ENCODE measurements at places on chromosomes 2 and 18.

DNA sequence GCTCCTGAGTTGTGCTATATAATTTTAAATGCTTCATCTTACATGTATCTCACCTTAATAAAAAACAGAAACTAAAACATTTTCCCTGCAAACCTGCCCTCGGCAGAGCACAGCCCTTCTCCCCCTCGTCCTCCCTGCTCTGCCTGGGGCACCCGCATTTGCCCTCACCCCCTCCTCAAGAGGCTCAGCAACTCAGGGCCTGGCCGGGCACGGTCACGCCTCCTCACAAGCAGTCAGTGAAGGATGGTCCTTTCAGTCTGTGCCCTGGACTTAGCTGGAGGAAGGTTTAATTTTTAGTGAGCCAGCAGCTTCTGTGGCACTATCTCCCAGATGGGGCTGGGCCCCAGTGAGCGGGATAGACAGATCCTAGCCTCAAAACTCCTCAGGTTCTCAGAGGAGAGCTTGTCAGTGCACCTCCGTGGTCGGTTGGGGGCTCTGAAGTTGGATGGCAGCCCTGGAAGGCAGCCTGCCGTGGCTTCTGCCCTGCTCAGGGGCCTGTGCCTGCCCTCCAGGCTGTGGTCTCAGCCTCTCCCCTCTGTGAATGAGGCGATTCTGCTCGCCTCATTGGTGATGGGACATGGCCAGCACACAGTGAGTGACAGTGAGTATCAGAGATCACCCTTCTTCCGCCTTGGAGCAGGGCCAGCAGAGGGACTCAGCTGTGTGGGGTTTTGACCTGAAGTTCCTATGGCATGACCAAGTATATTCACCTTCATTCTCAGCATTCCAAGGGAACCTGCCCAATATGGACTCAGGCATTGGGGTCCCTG, 56.3 kb upstream of the AFF3 start:
- no peak for DNase-seq

DNA sequence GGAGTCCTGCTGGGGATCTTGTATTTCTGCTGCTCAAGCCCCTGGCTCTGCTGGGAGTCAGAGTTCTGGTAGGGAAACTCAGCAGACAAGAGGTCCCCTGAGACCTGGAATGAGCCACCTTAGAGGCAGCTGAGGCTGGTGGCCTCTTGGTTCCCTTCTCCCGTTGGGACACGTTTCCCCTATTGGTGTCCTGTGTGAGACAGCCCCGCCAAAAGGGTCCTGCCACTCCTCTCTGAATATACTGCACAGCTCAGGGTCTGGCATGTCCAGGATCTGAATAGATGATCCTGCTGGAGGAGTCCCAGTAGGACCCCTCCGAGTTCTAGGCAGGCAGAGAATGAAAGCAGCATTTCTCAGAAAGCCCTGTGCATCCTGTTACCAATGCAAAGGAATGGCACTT, 2.0 kb upstream of the RALB start:
- DNase-seq: no peak

DNA sequence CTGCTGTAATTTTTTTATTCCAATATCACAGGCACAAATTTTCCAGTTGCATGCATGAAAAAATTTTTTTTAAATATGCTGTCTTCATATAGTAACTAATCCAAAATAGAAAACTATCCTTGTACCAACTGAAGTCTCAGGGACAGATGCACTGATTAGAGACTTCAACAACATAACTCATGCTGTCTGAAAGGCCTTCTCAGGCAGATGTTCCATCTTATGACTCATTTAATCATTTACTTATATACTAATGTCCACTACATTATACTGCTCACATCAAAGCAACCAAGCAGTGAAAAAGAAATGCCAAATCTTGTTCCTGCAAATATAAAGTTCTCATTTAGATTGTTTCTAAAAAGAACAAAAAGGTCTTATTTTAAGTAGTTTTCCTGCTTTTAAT, 53.1 kb downstream of the OLA1 start:
- no peak for DNase-seq

- no peak for DNase-seq
Observed at GRCh38 chr2:6854416-6854815, 11.3 kb downstream of the CMPK2 start.

DNA sequence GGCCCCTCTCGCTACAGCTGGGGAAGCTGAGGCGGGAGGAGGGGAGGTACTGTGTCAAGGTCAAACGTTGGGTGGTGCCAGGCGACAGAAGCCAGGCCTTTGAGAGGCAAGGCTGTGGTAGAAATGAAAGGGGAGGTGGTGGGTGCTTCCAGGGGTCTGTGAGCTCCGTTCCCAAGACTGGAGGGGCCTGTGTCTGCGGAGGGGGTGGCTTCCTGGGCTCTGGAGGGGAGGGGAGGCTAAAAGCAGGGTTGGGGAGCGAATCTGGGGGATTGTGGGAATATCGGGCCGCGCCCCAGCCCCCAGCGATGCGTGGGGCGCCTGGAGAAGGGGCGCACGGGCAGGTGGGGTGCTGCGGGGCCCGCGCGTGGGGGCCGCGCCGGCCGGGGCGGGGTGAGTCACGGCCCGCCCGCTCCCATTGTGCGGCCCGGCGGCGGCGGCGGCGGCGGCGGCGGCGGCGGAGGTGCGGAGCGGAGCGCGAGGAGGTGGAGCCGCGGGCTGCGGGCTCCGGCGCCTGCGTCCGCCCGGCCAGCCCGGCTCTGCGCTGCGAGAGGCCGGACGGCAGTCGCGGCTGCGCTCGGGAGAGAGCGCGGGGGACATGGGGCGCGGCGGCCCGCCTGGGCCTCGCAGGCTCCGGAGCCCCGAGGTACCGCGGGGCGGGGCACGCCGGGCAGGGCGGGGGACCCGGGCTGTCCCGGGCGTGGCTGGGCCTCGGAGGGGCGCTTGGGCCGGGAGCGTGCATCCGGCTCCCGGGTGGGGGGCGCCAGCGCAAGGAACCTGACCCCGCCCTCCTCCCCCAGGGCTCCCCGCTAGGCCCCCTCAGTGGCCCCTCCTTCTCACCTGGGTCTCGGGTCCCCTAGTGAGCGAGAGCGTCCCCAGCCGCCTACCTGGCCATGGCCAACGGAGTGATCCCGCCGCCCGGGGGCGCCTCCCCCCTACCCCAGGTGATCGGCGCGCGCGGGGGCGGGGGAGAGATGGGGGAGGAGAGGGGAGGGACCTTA, at the start of gene SLC4A3:
SLC4A3 (plus strand) TSS at position 528 of the 998 bp plus-strand sequence; CDS start at position 891, 363 bp downstream.
- DNase-seq: no peak

GRCh38 chr2:173496746-173497145, 142.1 kb downstream of the CDCA7 start:
- peak; percentile 32 for DNase-seq

GRCh38 chr2:127884436-127884835, 1.3 kb downstream of the AMMECR1L start:
- peak; percentile 11 for DNase-seq

DNA sequence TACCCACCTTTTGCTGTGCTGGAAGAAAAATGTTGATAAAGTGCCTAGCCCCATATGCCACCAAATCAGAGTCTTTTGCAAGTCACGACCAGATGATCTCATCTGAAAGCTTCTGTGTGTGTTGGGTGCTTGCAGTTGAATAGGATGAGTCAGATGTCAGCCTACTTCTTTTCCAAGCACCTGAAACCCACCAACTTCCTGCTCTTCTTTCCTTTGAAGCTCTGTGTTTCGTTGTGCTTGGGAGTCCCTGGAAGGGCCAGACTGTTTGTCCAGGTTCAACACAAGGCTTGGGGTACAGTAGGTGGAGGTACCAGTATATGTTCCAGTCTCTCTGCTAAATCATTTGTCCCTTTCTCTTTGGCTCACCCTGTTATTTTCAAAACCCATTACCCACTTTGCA, 36.8 kb upstream of the LCLAT1 start:
- DNase-seq: no peak

DNA sequence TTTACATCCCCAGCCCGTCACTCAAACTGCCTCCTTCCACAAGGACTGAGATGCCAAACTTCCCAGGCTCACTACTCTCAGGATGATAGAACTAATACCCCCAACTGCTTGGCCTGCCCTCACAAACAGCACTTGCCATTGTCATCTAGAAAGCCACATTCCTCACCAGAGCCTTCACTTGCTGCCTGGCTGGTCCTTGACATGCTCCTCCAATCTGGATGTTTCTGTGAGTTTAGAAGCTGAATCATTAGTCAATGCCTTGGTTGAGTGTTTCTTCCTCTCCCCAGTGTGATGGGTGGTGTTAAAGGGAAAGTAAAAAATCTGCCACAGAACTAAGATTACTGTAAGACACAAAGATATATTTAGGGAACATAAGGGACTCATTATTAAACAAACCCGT, 52.5 kb downstream of the MARCHF4 start:
- no peak for DNase-seq

- DNase-seq: no peak
Observed at GRCh38 chr2:137706786-137707613, 257.3 kb upstream of the HNMT start.

DNA sequence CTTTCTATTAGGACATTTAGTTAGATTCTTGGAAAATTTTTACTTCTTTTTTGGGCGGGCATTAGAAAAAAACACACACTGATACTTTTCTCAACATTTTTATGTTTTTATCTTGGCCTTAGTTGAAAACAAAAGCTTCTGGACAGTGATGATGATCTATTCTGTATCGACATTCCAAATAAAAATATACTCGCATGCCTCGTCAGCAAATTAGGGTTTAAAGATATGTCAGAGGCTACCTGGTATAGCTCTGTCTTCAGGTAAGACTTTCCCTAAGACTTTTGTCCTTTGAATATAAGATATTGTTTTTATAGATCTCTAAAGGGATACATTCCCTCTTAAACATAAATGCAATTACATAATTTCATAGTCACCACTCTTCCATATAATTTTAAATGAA, 816.8 kb downstream of the LRP1B start:
- no peak for DNase-seq

GRCh38 chr2:118665784-118666529, 181.5 kb downstream of the EN1 start:
- DNase-seq: no peak

GRCh38 chr18:47411159-47411558, 159.7 kb upstream of the SKOR2 start:
- DNase-seq: no peak

GRCh38 chr2:238120463-238121298, 17.8 kb upstream of the KLHL30 start:
- DNase-seq: no peak

- no peak for DNase-seq
Observed at GRCh38 chr2:3130889-3131635, 246.6 kb downstream of the EIPR1 start.

DNA sequence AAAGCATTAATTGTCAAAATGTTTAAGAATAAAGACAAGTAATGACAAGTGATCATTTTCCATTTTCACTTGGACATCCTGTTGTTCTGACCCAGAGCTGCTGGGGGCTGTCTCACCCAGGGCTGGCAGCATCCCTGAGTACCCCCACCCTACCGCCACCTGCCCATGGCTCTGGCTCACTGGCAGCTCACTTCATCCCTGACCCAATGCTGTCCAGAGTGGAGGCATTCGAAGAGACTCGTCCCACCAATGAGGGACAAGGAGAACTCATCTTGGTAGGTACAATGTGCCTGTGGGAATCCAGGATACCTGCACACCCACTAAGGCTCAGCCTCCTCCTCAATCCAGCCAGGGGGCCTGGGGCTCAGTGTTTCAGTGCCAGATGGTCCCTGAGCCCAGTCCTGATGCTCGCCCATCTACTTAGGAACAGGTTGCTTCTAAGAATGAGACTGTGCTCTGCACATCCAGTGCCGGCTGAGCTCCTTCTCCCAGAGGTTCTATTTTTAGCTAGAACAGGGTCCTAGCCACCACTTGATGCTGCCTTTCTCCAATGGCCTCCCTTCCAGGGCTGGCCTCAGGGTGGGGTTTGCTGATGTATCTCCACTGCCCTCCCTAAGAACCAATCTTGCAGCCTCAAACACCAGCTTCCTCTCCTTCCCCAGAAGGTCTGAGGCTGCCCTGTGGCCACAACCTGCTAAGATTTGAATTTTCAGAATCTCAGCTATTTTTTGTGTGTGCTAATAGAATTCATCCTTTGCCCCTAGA, 53.7 kb downstream of the ADD2 start:
- DNase-seq: no peak

- DNase-seq: no peak
Observed at GRCh38 chr2:240982821-240983281, 15.6 kb upstream of the SNED1 start.

DNA sequence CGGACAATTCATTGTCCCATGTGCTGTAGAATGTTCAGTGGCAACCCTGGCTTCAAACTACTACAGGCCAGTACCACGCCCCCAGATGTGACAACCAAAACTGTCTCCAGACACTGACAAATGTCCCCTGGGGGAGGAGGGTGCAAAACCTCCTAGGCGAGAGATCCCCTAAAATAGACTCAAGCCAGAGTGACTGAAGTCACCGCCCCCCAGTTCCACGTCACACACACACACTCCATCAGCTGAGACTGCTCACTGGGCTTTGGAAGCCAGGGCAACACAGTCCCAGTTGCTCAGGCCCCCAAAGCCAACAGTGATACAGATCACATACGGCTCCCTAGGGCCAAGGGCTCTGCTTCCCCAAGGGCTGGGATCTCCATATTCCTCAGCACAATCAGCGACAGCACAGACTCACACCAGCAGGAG, 19.1 kb downstream of the HDAC4 start:
- DNase-seq: no peak

GRCh38 chr18:37065254-37065653, 236.3 kb downstream of the KIAA1328 start:
- no peak for DNase-seq

GRCh38 chr2:163182764-163183354, 344.3 kb upstream of the KCNH7 start:
- DNase-seq: no peak

DNA sequence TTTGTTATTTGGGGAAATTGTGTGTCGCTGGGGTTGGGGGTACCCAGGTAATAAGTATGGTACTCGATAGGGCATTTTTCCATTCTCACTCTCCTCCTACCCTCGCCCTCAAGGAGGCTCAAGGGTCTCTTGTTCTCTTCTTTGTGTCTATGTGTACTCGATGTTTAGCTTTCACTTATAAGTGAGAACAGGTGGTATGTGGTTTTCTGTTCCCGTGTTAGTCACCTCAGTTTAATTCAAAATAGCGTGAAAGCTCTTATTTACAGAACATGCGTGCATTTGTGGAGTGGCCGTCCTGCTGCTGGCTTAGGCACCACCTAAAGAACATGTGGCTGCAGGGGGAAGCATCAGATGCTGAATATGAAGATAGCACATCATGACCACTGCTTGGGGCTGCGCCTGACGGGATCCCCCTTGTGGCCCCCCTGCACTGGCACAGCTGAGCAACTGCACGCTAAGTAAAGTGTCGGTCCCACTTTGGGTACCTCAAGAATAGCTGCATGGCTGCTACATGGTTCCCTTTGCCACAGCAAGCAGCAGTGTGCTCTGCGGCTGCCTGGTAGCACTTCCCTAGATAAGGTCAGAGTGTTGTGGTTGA, 569.0 kb downstream of the DCDC2C start:
- no peak for DNase-seq

DNA sequence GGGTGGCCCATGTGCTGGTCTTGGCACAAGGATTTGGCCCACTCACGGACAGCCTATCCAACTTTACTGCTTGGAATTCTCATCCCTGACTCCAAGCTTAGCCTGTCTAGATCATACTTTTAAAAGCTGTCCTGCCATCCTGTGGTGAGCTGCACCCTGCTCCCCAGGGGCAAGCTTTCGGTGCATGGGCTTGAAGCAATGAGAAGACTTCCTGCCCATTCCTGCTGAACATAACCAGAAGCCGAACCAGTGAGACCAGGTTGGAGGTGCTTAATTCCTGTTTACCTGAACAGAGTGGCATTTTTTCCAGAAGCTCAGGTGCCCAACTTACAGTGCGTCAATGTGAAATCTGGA, 154.5 kb downstream of the ANTXR1 start:
- DNase-seq: no peak
